NCI-H2107 (cell line): ENCODE measurements at places on chromosomes 5 and 9.
A peak's percentile ranks its signal among the peaks of the same experiment; 100 is the strongest.

GRCh38 chr9:129318121-129319075 is 140.3 kb upstream of the IER5L start:
- DNase-seq, result no peak

- DNase-seq, result no peak
Observed at GRCh38 chr5:119082691-119083090, 11.8 kb downstream of the DMXL1 start.

DNA sequence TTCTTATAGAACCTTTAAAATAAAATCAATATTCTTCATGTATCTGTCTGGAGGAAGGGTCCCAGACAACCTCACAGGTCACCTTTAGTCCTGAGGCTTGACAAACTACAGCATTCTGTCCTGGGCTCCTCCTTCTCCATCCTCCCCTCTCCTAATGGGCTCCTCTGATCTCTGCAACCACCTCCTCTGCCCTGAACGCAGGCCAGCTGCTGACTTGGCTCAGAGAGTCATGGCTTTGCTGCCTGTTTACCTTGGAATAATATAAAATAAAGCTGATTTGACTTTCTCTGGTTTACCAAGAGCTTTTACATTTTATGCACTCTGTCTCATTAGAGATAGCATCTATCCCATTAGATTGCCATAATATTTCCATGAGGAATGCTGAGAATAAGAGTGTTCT is 159.4 kb downstream of the SEMA6A start:
- no peak for DNase-seq

DNA sequence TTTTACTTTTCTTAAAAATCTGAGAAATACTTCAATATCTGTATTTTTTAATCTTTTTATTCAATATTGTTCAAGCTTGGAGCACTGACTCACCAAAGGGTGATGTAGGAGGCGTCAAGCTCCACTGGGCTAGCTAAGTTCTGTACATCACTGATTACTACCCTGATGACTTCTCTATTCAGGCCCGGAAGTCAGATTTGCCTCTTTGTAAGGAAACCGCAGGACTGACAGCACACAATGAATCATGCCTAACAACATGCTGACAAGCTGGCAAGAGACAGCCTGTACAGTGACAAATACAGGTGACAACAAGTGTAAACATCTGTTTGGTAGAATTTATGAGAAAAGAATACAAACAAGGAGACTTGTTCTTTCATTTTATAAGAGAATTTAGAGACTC is 627.9 kb upstream of the RORB start:
- peak; percentile 65 for DNase-seq

DNA sequence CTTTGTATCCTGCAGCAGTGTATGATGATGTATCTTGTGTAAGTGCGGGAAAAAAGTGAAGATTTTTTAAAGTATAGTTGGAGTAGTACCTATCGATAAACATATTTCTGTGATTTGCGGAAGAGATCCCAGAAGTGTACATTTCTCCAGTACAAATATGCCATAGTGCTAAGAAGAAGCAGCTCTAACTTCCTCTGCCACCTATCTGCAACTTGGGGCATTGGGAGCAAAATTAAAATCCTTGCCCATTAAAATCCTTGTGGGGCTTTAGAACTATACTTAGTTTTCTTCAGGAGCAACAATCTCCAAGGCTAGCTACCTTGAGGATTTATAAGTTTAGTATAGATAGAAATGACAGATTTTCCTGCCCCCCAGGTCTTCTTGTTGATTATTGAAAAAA is 123.7 kb downstream of the VCAN start:
- no peak for DNase-seq
